ENCODE measurements at places on chromosomes 16 and 17.

DNA sequence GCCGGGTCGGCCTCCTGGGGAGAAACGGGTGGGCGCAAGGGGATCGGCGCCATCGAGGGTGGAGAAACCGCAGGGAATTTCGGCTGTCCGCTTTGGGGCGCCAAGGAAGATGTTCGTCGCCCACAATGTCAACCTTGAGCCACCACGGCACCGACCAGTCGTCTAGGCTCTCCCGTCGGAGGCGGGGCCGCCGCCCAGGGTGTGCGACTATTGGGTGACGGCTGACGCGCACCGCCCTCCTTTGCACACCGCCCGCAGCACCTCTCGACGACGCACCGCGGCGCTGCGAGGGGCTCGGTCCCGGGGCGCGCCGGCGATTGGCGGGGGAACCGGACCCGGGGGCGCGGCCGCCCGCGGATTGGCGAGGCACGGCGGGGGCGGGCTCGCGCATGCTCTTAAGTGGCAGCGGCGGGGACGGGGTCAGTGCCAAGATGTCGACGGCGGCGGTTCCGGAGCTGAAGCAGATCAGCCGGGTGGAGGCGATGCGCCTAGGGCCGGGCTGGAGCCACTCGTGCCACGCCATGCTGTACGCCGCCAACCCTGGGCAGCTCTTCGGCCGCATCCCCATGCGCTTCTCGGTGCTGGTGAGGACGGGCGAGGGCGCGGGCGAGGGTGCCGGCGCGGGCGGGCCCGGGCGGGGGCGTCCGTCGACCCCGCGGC, at the start of gene NUDT16L1:
NUDT16L1 (plus strand) TSS at position 267 of the 660 bp plus-strand sequence; CDS start at position 432, 165 bp downstream.
- peak; percentile 97 for DNase-seq

DNA sequence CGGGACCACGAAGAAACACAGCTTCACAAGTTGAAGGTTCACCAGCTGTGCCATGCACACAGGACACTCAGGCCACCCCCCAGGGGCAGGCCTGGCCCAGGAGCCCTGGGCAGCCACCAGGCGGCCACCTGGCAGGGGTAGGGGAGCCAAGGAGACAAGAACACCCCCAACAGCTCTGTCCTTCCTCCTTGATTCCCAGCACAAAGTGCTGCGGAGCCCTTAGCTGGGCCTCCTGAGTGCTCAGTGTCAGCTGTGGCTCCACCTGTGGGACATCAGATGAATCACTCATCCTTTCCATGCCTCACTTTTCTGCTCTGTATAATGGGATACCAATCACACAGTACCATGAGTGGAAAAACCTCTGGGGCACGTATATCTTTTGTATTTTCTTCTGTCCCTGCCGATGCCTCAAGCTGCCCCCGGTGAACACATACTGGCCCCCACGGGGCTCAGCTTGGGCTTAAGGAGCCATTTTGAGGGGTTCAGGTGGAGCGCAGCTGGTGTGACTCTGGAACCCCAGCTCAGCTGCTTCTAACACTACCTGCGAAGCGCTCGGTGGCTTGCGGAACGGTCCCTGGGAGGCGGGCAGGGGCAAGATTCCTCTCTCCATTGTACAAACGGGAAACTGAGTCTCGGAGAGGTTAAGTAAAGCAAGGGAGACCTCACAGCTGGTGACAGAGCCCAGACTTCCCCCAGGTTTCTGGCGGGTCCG, 12.0 kb downstream of the GALK1 start:
- DNase-seq, result no peak

DNA sequence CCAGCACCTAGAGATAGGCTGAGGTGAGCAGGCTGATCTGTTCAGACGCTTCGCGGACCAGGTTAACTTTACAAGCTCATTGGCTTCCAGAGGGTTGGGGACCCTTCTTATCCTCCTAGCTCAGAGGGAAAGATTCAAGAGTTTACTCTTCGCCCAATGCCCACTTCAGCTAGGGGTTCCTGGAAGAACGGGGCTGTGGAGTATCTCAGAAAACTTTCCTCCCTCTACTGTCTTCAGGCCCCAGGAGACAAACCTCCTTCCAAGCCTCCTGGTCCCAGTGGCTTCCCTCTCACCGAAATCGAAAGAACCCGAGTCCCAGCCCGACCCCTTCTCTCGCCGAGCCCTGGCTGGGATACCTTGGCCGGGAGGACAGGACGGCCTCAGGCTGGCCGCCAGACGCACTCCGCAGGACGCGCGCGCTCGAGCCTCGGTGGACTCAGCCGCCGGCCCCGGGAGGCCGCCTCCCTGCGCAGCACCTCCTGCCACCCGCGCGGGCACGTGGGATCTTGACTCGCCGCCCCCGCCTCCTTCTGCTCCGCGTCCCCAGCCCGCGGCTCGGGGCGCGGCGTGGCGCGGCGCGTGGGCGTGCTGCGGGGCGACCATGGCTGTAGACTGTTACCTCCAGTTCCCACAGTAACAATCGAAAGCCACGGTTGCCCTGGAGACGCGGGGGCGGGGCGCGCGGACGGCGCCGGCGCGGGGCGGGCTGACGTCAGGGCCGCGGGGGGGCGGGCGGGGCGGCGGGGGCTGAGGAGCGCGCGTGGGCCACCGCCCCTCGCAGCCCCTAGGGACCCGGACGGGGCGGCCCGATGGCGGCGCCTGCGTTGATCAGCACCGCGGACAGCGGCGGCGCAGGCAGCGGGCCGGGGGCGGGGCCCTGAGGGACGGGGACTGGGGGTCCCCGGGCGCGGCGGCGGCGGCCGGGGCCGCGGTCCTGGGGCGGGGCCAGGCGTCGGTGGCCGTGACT, 5.3 kb upstream of the HIC1 start:
- DNase-seq, result peak; percentile 75

DNA sequence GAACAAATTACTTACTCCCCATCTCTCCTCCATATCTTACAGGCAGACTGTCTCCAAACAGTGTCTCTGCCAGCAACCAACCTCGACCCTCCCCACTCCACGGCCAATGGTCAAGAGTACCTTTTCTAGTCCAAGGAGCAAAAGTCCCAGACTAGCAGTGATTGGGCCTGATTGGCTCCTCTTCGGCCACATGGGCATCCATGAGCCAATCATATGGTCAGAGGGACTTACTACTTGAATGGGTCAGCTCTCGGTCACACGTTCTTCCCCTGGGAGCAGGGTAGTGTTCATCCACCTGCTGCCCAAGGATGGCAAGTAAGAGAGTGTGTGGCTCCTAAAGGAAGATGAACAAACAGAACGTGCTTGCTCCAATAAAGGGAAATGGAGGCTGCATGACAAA, 84.6 kb downstream of the C16orf78 start:
- DNase-seq, result no peak

- no peak for DNase-seq
These were observed 12.6 kb upstream of the ASGR1 start for GRCh38 chr17:7191571-7192270.

- no peak for DNase-seq
These were observed 248.6 kb downstream of the FTO start for GRCh38 chr16:53952215-53953208.

DNA sequence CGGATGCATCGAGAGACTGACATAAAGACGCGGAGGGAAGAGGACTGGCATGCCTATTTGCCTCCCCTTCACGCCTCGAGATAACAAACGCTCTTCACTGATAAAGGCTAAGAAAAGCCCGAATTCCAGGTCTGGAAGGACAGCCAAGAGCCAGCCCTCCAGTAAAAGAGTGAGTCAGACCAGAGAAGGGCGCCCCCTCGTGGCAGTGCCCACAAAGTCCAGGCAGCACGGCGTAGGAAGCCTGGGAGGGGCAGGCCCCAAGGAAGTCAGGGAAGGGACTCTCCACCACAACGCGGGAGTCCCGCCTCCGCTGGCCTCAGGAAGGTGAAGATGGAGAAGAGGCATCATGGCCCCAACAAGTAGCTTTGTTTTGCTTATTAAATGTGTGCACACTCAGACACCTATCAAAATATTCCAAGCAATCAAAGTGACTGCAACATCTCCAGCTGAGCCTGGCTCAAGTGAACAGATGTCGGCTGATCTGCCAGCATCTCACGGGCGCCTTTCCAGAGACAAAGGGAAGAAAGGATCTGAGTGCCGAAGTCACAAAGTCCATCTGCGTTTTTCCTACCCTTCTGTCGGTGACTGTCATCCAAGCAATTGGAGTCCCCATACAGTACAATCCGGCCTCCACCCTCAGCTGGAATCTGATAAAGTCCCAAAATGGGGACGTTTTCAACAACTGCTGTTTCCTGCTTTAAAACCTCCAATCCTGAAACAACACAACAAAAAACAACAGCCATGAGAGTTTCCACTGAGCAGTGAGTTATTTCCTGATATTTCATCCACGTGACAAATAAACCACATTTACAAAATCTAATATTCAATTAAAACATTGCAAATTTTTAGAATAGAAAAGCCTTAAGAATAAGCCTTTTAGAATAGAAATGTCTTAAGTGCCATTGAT, 20.4 kb upstream of the SLC38A8 start:
- peak; percentile 54 for DNase-seq

GRCh38 chr16:25716186-25716585, 24.4 kb downstream of the HS3ST4 start:
- no peak for DNase-seq

Data from NCI-H345 (cell line).